ENCODE measurements at places on chromosomes 13 and 19.
A peak's percentile ranks its signal among the peaks of the same experiment; 100 is the strongest.

GRCh38 chr13:24644036-24644435, 36.2 kb upstream of the ATP12A start:
- DNase-seq: no peak

GRCh38 chr13:35979361-35979951, 151.7 kb downstream of the DCLK1 start:
- no peak for DNase-seq

- no peak for DNase-seq
Measured at GRCh38 chr13:113991191-113991669, 17.4 kb upstream of the C13orf46 start.

- DNase-seq: no peak
Measured at GRCh38 chr13:107864543-107865317, 350.6 kb downstream of the LIG4 start.

GRCh38 chr13:113121928-113122471, 599 bp upstream of the F10 start:
- no peak for DNase-seq

- no peak for DNase-seq
Measured at GRCh38 chr13:71695662-71696061, 171.3 kb downstream of the DACH1 start.

GRCh38 chr19:21482863-21483276, 22.5 kb upstream of the ZNF429 start:
- peak; percentile 17 for DNase-seq

GRCh38 chr19:42276284-42276683, 7.2 kb downstream of the CIC start:
- DNase-seq: no peak

DNA sequence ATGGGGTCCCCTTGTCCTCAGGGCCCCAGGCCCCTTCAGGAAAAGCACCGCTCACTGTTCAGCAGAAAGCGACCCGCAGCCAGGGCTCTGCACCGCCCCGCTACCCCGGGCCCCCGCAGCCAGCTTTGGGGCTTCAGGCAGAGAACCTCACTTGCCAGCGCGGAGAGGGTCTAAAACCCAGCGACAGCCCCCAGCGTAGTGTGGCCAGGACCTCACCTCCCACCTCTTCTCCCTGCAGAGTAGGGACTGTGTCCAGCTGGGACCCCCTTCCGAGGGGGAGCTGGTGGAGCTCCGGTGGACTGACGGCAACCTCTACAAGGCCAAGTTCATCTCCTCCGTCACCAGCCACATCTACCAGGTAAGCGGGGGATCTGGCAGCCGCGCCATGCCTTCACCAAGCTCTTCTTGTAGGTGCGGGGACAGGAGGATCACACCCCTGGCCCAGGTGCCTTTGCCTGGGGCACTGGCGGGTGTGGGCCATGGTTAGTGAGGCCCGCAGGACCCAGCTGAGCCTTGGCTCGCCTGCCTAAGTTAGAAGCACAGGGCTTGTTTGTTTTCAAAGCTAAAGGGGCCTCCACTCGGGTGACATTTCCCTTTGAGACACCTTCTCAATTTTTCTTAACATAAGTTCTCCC, 175.7 kb downstream of the KDM4B start:
- DNase-seq: no peak

DNA sequence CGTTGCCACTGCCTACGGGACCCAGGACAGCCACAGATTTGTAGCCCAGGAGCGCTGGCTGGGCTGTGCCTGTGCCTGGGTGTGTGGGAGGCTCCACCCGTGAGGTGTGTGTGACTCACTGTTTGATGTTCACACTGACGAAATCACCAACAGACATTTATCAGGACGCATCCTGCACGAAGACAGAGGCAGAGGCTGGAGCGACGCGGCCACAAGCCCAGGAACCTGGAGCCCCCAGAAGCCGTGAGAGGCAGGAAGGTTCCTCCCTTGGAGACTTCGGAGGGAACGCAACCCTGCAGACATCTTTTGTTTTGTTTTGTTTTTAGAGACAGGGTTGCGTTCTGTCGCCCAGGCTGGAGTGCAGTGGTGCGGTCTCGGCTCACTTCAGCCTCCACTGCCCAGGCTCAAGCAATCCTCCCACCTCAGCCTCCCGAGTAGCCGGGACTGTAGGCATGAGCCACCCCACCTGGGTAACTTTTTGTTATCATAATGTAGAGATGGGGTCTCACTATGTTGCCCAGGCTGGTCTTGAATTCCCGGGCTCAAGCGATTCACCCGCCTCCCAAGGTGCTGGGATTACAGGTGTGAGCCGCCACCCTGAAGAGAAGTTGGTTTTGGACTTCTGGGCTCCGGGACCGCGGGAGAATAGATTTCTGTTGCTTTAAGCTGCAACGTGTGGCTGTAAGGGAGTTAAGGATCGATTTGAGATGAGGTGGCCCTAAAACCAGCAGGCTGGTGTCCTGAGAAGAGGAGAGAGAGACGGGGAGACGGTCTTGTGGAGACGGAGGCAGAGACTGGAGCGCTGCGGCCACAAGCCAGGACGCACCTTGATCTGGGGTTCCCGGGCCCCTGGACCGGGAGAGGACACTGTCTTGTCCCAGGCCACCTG, 24.9 kb upstream of the WDR18 start:
- no peak for DNase-seq

DNA sequence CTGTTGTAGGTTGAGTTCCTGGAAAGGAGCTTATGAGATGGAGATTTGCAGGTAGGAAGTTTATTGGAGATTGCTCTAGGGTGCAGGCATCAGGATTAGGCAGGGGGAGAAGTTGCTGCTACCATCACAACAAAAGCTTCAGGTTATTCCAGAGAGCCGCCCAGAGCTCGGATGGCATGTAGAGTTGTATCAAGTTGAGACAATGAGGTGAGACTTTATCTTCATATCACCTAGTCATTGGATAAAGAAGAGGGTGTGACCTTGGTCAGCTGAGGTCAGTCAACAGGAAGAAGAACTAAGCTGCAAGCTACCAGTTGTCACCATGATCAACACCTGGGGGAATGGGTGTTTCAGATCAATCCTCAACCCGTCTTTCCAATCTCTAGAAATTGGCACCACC, 342.0 kb downstream of the RFC3 start:
- no peak for DNase-seq

DNA sequence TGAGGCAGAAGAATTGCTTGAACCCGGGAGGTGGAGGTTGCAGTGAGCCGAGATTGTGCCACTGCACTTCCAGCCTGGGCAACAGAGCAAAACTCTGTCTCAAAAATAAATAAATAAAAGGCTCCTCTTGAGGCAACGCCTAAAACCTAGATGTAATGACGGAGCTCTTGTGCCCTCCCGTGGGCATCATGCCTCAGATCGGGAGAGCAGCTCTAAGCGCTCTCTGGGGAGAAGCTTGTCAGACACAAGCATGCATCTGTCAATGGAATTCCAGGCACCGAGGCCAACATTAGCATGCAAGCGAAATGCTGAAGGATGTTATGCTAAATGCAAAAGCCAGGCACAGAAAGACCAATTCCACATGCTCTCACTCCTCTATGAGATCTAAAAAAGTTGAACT, 45.6 kb upstream of the MRI1 start:
- no peak for DNase-seq

DNA sequence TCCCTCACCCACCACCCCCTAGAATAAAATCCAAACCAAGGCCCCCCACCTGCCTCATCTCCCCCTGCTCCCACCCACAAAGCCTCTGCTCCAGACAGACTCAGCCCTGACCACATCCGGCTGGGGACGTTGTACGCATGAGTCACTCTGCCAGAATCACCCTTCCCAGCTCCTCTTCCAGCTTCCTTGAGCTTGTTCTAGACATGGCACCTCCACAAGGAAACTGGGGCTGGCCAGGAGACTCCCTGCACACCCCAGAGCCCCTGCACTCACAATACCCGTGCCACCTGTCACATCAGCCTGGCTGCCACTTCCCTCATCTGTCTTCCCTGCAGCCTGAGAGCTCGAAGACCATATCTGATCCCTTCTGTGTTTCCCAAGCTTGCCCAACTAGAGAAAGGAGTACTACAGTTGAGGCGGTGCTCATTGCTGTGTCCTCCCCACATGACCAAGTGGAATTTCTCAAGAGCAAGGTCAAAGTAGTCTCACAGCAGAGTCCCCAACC, 9.7 kb downstream of the DEDD2 start:
- DNase-seq: no peak

- no peak for DNase-seq
Measured at GRCh38 chr19:46785980-46786235, 2.5 kb downstream of the SLC1A5 start.

- DNase-seq: no peak
Measured at GRCh38 chr19:7294558-7295212, 471 bp upstream of the INSR start.

GRCh38 chr13:50403311-50403710, 388.1 kb downstream of the KCNRG start:
- no peak for DNase-seq

DNA sequence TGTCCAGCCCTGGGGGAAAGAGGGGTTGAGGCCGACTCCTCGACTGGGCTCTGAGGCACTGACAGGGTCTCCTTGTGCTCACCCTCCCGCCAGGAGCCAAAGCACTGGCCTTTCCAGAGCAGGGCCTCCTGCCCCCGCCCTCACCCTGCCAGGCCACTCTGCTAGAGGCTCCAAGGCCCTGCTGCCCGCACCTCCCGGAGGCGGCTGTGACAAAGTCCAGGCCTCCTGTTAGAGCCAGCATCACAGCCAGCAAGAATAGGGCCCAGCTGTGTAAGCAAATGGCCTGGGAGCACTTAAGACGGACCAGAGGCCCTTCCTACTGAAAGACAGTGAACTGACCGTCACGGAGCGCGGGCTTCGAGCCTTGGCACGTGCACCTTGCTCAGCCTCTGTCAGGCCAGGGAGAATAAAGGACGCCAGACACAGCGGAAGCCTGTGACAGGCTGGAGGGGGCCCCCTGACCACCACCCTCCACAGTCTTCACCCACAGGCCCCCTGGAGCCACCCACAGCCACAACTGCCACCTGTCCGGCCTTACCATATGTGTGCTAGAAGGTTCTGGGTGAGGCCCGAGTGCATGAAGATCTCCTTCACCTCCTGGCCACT, 50.9 kb downstream of the EPS15L1 start:
- no peak for DNase-seq

DNA sequence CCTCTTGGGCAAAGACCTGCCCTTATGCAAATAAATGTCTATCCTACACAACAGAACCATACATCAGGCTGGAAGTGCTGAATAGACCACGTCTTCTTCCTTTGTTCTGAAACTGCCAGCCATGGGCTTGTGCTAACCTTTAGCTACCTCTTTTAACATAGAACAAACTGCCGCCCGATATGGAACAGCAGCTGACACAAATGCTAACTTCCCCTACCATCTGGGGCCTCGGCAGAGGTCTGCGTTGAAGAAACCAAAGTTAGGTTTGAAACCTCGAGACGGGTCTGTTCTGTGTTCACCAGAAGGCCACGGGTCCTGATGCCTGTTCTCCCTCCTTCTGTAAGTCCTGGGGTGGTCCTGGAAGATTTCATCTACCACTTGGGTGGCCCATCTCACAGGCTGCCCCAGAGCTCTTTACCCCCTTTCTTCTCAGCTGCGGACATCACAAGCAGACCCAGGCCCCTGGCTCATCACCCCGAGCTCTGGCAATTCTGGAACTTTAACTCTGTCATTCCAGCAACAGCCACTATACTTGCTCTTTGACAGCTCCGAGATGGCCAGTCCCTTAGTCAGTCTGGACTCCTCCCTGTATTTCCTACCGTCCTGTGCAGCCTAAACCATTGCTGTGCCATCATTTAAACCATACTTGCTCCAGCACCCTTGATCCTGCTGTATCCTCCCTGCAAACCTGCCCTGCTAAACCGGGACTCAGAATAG, 146.7 kb downstream of the USP12 start:
- DNase-seq: no peak

GRCh38 chr13:99896369-99897075, 75.0 kb downstream of the ZIC5 start:
- no peak for DNase-seq

- DNase-seq: peak; percentile 26
Measured at GRCh38 chr19:1942078-1942933, 1.3 kb downstream of the CSNK1G2 start.

- no peak for DNase-seq
Measured at GRCh38 chr19:47657719-47658118, 48.8 kb downstream of the BICRA start.

DNA sequence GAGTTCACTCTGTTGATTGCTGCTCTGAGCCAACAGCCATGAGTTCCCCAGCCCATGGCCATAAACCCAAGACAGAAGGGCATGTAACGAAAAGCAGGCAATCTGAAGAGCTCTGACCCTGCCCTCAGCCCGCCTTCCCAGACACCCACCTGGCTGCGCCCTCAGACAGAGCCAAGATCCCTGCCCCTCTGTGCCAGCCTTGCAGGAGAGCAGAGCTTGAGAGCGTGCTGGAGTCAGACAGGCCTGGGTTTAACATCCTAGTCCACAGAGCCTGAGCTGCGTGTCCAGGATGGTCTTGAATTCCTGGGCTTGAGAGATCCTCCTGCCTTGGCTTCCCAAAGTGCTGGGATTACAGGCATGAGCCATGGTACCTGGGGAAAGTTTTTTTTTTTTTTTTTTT, 19.0 kb upstream of the EMC10 start:
- DNase-seq: no peak

GRCh38 chr19:32674153-32674930, 638 bp downstream of the ANKRD27 start:
- DNase-seq: no peak

GRCh38 chr19:50214699-50215543, 11.5 kb downstream of the MYH14 start:
- DNase-seq: no peak

Measured in activated naive CD8-positive, alpha-beta T cell treated with anti-CD3 and anti-CD28 coated beads, Interleukin-2, amount 50 U/mL, for 16 hours (primary cell).